ENCODE measurements at places on chromosomes 11 and 22.

DNA sequence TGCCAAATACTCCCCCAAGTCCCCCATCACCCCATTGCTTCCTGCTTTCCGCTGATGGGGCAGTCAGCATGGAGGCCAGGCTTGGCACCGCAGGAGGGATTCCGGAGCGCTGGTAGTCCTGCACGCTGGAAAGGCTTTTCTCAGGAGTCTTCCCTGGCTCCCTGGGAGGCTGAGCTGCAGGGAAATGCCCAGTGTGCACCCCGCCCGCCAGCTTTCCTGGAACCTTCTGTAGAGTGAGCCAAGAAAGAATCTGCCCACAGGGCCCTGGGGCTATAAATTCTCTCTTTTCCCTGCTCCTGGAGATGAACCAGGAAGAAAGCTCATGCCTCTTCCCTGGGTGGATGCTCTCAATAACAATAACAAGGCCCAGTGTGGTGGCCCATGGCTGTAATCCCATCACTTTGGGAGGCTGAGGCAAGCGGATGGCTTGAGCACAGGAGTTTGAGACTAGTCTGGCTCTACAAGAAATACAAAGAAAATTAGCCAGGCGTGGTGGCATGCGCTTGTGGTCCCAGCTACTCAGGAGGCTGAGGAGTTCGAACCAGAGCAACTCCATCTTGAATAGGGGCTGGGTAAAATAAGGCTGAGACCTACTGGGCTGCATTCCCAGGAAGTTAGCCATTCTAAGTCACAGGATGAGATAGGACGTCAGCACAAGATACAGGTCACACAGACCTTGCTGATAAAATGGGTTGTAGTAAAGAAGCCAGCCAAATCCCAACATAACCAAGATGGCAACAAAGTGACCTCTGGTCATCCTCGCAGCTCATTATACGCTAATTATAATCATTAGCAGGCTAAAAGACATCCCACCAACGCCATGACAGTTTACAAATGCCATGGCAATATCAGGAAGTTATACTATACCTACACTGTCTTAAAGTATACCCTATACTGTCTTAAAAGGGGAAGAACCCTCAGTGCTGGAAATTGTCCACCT, 46.4 kb upstream of the FTH1 start:
- no peak for DNase-seq

GRCh38 chr11:47251751-47252150, 3.1 kb upstream of the ACP2 start:
- DNase-seq, result no peak

DNA sequence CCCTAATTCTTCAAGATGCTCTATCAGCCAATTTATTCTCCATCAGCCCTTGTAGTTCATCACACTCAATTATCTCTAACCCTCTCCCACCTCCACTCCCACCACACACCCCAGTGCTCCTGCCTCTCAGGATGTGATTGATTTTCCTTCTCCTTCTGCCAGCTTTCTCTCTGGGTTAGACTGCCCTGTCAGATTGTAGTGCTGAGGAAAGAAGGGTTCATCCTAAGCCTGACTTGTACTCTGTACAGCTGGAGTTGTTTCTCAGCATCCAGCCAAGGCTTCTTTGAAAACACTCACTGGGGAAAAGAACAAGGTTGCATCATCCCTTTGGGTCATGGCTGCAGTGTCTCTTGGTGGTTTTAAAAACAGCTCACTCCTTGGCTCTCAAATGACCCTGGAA, 61.2 kb downstream of the CECR2 start:
- DNase-seq, result no peak

- DNase-seq, result no peak
These were observed 14.6 kb downstream of the ACAT1 start for GRCh38 chr11:108135845-108136544.

GRCh38 chr11:47415949-47416472, 7.6 kb downstream of the SLC39A13 start:
- DNase-seq, result no peak

All from NCI-H2107 (cell line).